ENCODE measurements at places on chromosomes 12 and 14.

- no peak for DNase-seq
Observed at GRCh38 chr12:58988643-58989344, 68.5 kb upstream of the LRIG3 start.

DNA sequence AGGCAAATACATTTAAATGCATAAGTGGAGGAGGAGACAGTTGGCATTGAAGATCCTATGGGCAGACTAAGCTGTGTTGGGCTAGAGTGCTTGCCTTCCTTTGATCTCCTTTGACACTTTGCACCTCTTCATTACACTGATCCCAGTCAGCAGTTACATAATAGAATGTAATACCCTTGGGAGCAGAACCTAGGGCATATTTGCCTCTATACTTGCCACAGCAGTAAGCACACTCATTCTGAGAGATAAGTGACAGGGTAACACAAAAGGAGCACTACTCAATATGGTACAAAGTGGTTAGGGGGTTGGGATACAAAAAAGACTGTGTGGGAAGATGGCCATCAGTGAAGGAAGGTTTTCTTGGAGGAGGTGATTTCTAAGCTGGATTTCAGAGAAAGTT is 9.0 kb downstream of the MARS1 start:
- DNase-seq, result no peak

DNA sequence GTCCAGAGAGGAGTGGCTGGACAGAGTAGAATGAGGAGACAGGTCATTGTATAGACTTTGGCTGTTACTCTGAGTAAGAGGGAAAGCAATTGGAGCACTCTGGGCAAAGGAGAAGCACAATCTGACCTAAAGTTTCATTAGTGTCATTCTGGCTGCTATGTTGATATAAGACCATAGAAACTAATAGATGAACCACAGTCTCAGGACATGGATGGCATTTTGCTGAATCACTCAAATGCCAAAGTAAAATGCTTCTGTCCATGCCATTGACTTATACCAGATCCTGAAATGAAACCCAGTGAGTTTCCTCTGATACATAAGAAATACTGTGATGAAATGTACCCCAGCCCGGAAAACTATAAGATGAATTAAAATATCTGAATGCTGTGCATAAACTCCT is 65.8 kb upstream of the COCH start:
- DNase-seq, result no peak

- DNase-seq, result no peak
Observed at GRCh38 chr14:31990183-31990857, 86.8 kb upstream of the ARHGAP5 start.

DNA sequence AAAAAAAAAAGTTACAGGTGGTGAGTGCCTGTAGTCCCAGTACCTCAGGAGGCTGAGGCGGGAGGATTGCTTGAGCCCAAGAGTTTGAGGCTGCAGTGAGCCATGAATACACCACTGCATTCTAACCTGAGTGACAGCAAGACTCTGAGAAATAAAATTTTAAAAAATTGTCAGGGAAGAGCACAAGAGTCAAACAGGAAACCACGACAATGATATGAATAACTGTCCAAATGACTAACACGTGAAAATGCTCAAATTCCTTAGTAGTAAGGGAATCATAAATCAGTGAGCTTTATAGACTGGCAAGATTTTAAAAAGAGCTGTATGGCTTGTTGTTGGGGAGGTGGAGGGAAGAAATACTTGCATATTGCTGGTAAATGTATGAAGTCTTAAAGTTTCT is 12.9 kb upstream of the ASPG start:
- DNase-seq, result no peak

DNA sequence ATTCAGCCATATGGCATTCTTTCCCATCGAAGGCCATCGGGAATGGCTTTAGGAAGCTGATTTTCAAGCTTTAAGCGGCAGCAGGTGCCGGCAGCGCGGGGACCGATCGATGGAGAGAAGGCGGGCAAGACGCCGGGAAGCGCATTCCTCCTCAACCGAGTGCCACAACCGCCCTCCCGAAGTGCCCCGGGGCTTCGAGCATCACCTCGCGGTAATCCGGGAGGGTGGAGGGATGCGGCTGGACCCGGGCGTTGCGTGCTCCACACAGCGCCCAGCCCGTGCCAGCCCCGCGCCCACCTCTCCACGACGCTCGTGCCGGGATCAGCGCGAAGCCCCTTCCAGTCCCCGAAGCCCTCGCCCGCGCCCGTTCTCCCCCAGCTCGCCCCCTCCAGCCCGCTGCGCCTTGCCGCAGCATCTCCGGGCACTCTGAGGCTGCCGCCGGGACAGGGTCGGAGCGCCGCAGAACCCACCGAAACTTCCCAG is 3.2 kb downstream of the USP44 start:
- peak; percentile 57 for DNase-seq

DNA sequence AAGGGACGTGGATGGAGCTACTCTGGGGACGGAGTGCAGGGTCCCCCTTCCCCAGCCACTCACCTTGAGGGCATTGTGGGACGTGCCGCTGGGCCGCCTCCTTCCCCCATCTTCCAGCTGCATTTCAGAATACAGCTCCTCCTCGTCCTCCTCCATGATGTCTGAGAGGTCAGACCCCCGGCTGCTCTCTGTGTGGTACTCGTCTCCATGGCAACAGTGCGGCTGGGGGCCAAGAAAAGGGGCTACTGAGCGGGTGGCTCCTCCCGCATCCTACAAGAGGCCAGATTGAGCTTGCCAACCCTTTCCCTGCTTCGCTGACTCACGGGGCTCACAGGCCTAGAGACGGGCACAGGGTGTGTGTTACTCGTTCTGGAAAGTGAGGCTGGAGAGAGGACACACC is 90.4 kb downstream of the PIWIL1 start:
- DNase-seq, result no peak

- DNase-seq, result no peak
Observed at GRCh38 chr12:90622431-90622830, 332.5 kb downstream of the CCER1 start.

DNA sequence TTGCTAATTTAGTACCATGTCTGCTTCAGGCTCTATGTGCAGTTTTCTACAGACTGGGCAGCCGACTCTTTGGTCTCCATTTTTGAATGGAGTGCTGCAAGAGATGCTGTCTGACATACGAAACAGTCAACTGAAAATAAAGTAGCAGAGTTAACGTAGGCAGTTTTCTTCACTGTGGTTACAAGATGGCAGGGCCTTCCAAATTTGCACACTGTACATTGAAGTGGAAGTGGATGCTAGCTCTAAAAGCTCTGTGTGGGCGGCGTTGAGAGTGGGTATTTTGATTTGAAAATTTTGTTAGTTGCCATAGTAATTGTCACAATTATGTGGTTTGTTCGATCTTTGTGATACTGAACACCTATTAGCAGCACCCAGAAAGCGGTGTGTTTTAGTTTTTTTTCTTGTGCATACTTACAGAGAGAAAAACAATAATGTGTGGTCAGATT is 154.9 kb upstream of the ATP2B1 start:
- no peak for DNase-seq

- peak; percentile 87 for DNase-seq
Observed at GRCh38 chr14:106218174-106218573, 691.8 kb downstream of the TMEM121 start.

DNA sequence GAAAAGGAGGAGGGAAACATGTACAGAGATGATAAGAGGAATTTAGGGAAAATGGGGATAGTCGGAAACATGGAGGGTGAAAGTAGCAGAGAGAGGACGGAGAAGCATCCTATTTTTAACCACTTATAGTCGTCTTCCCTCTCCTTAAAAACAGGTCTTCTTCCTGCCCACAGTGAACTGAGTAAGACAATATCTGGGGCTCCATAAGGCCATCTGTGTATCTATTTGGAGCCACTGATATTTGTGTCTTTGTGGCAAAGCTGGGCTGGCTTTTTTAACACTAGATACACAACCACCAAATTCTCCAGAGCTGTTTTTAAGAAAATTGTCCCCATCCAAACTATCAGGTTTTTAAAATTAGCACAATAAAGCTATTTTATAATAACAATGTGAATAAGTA is 109.5 kb upstream of the RAP1B start:
- no peak for DNase-seq

DNA sequence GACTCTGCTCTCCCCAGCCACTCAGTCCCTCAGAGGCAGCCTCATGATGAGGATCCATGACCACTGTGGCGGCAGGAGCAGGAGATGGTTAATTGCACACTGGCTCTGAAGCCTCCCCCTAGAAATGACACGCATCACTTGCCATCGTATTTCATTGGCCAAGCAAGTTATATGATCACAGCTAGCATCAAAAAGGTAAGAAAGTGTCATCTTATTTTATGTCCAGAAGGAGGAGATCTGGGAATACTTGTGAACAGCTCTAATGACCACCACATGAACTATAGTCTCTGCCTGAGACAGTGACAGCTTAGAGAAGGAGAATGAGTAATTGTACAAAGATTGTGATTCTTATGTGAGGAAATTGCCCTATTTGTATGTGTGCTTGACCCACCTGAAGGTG is 363.4 kb downstream of the NUAK1 start:
- no peak for DNase-seq

DNA sequence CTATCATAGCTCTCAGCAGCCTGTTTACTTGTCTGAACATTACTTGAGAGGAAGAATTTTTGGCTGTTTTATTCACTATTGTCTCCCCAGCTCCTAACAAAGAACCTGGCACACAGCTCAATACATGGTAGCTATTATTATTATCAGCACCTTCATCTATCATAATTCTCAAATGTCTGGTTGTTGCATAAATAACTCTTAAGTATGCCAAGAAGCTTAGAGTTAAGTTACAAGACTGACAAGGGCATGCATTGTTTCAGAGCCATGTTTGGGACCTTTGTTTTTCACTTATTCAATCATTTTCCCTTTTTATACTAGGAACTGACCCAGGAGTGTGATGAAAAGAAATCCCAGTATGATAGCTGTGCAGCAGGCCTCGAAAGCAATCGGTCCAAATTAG is 77.5 kb upstream of the ATP2A2 start:
- no peak for DNase-seq

DNA sequence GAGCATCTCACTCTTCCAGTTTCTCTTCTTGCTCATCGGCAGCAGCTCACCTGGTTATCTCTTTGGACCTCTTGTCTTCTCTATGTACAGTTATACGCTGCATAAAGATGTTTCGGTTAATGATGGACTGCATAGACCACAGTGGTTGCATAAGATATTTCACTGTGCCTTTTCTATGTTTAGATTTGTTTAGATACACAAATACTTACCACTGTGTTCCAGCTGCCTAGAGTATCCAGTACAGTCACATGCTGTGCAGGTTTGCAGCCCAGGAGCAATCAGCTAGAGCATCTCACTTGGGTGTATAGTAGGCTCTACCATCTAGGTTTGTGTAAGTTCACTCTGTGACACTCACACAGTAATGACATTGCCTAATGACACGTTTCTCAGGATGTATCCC is 57.6 kb downstream of the FBXL14 start:
- no peak for DNase-seq

GRCh38 chr12:2054091-2055018 is 1.6 kb downstream of the CACNA1C start:
- no peak for DNase-seq

DNA sequence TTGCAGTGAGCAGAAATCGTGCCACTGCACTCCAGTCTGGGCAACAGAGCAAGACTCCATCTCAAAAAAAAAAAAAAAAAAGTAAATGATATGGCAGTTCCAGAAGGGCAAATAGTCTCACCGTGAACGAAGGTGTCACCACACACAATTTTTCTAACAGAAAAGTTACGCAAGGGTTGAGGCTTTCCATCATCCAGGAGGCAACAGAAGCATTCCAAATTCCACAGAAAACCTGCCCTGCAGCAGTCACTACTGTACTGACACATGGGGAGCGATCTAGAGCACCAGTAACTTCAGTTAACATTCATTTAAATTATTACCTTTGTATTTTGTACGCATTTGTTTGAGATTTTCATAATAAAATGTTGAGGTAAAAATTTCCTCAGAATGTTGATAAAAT is 24.8 kb downstream of the TMCC3 start:
- DNase-seq, result no peak

DNA sequence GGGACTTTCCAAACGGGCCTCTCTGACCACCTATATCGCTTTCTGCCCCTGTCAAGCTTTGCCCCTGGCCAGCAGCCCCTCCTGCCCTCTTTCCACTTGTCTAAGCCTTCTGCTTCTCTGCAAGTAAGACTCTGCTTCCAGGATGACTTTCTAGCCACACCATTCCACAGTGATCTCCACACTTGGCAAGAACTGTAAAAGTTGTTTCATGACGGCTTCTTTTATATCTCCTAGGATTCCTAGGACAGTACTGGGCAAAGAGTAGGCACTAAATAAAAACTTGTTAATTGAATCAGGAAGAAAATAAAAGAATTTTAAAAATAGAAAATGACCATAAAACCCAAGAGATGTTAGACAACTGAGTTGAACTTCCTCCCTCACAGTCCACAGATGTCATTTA is 1.8 kb upstream of the PTPN21 start:
- no peak for DNase-seq

DNA sequence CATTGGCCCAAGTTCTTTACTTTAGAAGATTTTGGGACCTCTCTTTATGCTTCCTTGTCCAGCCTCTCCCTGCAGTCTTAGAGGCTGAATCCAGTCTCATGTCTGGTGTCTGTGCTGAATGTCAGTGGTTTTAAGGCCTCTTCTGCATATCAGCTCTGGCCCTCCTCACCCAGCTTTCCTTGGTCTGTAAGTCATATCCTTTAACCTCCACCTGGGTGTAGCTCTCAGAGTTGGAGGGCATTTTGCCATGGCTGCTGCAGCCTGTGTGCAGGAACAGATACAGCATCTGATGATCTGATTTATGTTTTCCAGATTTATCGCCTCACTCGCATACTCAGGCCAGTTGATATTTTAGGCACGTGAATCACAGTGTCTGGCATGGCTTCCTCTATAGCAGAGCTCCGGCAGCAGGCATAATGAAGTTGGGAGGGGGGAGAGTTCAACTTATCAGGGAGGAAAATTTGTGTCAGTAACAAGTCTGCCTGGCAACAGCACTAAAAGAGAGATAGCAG is 335.0 kb downstream of the PCNX1 start:
- no peak for DNase-seq

Data from DND-41 (cell line).